ENCODE measurements at places on chromosomes 2 and 18. TPM values are rescaled to one million over a fixed set of nuclear protein-coding genes. Genes with fewer than 3 reads are reported as not detected.

NCKAP5 gene
- total RNA-seq, result 10.6 TPM

FIGN gene
- 16.4 TPM for total RNA-seq

PDE1A gene
- total RNA-seq, result 9.6 TPM

SLC4A3 gene
- total RNA-seq, result 396 TPM

ALPI gene
- not detected for total RNA-seq

SCYGR4 gene
- not detected for total RNA-seq

MTA3 gene
- total RNA-seq, result 21.4 TPM

POTEC gene
- not detected for total RNA-seq

BMP10 gene
- total RNA-seq, result 0.83 TPM

KCNK3 gene
- total RNA-seq, result 0.70 TPM

GRCh38 chr2:62201307-62201706 lies 5.4 kb downstream of the B3GNT2 start:
- DNase-seq, result no peak

GRCh38 chr2:14492920-14493503 lies 139.5 kb upstream of the LRATD1 start:
- DNase-seq, result no peak

DNA sequence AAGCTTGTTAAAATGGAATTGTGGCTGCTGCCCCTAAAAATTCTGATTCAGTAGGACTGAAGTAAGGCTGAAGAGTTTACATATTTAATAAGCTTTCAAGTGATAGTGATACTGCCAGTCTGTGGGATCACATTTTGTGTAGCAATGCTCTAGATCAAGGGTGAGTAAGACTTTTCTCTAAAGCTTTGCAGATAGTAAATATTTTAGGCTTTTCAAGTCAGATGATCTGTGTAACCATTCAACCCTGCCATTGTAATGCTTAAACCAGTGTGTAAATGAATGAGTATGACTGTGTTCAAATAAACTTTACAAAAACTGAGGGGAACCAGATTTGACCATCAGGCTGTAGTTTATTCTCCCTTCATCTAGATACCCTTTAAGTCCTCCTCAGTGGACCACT lies 92.7 kb downstream of the PIK3C3 start:
- no peak for DNase-seq

GRCh38 chr2:159209341-159210306 lies 76.9 kb downstream of the WDSUB1 start:
- DNase-seq, result no peak

- DNase-seq, result no peak
These were observed 617.0 kb downstream of the LRP1B start for GRCh38 chr2:141513853-141514252.

GRCh38 chr2:39099870-39100728 lies 20.8 kb downstream of the SOS1 start:
- DNase-seq, result no peak

DNA sequence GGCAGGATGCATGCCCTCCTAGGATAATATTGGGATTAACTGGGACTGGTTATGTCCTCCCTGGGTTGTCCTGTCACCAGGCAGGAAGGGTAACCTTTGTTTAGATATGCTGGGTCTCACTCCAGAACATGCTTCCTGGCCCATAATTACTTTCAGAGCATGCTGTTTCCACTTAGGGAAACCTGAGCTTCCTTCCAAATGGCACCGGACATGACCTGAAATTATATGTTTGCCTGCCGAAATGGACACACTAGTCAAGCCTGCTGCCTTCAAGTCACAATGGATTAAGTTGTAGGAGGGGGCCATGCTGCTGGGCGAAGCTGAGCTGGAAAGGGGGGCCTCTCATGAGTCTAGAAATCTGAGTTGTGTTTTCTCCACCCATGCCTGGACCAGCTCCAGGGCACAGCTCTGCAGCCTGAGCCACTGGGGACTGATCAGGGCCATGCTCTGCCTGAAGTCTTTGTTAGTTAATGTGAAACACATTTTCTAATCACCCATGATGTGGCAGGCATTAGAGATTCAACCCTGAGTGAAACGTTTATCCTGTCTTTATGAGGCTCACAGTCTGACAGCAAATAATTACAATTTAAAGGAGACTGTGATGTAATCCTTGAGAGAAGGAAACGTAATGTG lies 273.3 kb downstream of the TNS1 start:
- peak; percentile 73 for DNase-seq

DNA sequence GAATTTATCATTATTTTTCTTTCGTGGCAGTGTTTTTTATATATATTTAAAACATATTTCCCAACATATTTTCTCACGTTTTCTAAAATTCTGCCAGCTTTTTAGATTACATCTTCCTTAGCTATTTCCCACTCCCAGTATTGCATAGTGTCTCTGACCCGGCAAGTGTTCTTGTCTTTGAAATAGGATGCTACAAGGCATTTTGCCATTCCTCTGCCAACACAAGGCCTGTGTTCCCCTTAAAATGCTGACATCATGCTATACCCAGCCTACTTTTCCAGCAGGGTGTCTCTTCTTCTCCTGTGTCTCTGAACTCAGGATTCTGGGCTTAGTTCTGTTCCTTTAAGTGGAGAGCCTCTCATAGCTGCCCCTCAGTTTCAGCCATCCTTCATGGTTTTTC lies 115.2 kb downstream of the DIS3L2 start:
- no peak for DNase-seq

GRCh38 chr2:207395535-207396251 lies 134.1 kb upstream of the CREB1 start:
- no peak for DNase-seq

DNA sequence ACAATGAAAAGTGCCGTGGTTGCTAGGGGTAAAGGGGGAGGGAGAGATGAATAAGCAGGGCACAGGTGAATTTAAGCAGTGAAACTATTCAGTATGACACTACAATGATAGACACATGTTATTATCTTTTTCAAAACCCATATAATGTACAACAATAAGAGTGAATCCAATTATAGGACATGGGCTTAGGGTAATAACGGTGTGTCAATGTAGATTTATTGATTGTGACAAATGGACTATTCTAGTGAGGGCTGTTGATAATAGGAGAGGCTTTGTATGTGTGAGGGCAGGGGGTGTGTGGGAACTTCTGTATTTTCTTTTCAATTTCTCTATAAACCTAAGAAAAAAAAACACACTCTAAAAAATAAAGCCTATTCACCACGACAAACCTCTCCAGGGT lies 223.8 kb downstream of the RIT2 start:
- DNase-seq, result no peak

DNA sequence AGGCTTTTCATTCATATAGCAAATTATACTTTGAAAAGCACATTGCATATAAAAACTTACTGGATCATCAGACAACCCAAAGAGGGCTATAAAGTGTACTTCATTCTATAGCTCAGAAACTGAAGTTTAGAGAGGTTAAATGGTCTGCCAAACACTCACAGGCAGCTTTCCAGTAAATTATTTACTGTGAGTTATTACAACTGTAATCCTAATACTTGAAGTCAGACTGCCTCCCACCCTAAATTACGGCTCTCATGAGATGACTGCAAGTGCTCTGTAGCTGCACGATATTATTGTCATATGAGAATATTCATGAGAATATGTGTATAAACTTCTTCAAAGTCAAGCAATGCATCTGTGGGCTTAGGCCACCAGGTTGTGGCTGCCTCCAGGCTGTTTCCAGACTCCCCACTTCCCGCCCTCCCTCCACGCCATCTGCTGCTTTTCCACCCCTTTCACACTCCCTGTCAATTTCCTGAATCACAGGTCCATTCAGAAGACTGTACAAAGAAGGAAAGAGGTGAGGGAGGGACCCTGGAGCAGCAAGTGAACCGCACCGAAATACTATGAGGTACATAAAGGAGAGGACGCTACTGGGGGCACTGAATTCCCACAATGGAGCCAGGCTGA lies 111.1 kb upstream of the SPOPL start:
- DNase-seq, result no peak

DNA sequence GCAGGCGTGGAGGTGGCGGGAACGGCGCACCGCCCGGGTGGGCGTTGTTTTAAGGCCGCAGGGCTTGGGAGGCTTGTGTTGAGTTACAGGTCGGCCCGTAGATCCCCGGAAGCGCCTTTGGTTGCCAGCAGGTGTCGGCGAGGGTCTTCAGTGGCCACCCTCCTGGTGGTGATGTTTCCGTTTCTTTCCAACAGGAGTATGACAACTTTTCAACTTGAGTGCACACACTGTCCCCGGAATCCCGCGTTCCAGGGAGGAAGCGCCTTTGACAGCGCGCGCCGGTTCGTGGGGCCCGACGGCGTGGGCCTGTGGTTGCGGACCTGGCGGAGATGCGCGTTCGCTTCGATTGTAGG lies 1.0 kb upstream of the HDAC4 start:
- no peak for DNase-seq

DNA sequence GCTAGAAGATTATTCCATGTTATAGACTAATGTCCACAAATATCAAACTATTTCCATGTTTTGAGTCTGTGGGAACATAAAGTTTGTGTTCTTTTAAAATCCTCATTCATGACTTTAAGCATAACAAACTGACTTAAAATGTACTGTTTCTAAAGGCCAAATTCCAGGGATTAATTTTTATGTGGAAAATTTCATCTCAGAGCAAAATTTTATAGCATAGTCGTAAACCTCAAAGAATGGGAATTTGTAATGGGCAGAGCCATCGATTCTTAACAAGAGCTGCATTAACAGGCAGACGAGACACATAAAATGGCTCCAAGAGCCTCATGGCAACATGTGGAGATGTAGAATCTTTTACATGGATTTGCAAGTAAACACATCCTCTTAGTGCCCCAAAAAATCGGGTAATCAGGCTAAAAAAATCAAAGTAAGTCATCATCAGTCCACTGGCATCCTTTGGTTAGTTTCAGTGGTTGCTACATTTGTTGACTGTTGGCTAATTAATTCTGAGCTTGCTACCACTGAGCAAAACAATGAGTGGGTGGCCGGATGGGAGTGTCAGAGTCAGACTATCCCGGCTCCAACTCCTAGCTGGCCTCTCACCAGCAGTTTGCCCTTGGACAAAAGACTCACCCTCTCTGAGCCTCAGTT lies 119.6 kb downstream of the FAM210A start:
- no peak for DNase-seq

DNA sequence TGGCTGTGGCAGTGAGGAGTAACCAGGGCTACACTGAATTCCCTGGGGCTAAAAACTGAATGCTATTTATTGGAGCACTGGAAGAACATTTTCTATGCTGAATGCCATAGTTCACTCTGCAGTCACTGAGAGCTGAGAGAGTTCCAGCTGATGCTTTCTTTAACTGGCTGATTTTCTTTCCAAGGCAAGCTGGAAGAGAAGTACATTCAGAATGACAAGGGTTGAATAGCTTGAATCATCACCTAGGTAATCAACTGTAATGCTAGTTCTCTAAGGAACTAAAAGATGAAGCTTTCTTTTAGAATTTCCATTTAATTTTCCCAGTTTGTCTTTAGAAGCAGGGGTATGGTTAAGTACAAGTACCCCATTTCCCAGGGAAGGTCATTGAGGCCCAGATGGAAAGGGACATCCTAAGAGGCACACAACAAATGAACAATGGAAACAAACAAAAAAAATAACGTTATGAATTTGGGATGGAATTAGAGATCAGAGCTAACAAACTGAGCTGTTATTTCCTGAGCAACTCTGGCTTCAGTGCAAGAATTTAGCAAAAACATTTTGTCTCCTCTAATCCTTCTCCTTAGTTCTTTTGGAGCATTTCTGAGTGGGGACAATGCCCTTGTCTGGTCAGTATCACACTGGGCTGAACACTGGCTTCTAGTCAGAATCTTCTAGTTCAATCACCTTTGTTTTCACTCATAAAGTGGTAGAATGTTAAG lies 132.8 kb upstream of the REG3A start:
- DNase-seq, result no peak

DNA sequence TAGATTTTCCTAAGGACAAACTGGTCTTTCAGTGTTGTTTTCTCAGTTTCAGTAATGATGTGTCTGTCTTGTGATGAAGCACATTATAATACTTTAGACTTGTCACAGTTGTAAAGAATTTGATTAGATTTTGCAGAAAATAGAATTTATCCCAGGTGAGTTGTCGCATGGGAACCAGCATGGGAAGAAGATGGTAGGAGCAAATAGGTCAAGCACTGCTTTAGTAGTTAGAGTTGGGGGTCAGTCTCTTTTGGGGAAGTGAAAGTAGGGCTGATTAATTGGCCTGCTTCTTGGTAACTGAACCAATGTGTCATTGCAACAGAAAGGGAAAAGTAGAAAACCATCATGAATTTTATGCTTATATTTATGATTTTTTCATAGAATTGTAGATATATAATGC lies 153.2 kb upstream of the MYO3B start:
- no peak for DNase-seq

- no peak for DNase-seq
These were observed 18.6 kb upstream of the ZC3H15 start for GRCh38 chr2:186467421-186467820.

- no peak for DNase-seq
These were observed 187.3 kb upstream of the MSH6 start for GRCh38 chr2:47595687-47596086.

DNA sequence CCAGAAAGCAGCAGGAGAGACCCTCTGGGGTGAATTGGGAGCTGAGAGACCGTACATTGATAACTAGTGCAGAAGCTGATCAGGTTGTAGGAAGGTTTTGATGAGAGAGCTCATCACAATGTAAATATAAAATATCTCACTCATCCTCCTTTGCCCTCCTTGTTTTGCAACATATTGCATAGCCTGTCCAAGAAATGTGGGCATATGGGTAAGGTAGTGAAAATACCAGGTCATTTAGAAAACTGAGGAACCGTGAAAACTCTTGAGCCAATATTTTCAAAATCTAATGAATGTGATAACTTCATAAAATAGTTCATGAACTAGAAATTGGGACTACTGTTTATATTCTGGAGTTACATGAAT lies 31.4 kb downstream of the C18orf54 start:
- DNase-seq, result no peak

- no peak for DNase-seq
These were observed 15.0 kb upstream of the POLI start for GRCh38 chr18:54254265-54254758.

GRCh38 chr2:11163439-11164317 lies 8.4 kb downstream of the SLC66A3 start:
- DNase-seq, result no peak

DNA sequence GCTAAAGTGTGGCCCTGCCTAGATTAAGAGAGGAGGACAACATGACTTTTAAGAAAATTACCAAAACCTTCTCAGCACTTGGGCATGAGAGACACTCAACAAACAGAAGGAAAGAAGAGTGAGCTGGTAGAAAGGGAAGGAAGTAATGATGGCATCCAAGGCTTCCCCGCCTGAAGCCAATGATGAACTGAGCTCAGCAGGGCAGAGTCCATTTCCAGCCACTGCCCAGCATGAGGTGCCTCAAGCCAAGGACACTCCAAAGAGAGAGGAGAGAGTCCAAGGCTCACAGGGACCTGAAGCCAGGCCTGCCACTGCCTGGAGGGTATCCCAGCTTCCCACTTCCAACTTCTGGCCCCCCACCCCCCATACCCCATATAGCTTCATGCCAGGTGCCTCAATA lies 9.5 kb upstream of the TNS1 start:
- no peak for DNase-seq

Measured in cardiac septum (tissue), 1 donor.